ENCODE measurements at places on chromosomes 2 and 18.

DNA sequence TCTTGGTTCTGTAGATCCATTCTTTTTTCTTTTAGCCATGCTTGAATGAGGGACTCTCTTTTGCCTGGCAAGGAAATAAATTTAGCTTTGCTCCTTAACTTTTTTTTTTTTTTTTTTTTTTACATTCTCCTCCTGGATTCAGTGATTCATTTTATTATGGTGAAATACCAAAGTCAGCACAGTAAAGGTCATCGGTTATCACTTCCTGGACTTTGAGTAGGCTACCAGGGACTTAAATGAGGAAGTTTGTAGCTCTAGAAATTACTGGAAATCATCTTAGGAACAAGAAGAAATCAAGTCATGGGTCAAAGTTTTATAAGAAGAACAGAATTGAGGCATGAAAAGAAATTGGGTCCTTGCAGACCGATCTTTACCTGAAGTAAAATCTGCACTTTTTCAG, 75.0 kb downstream of the SOCS6 start:
- DNase-seq, result peak; percentile 81

DNA sequence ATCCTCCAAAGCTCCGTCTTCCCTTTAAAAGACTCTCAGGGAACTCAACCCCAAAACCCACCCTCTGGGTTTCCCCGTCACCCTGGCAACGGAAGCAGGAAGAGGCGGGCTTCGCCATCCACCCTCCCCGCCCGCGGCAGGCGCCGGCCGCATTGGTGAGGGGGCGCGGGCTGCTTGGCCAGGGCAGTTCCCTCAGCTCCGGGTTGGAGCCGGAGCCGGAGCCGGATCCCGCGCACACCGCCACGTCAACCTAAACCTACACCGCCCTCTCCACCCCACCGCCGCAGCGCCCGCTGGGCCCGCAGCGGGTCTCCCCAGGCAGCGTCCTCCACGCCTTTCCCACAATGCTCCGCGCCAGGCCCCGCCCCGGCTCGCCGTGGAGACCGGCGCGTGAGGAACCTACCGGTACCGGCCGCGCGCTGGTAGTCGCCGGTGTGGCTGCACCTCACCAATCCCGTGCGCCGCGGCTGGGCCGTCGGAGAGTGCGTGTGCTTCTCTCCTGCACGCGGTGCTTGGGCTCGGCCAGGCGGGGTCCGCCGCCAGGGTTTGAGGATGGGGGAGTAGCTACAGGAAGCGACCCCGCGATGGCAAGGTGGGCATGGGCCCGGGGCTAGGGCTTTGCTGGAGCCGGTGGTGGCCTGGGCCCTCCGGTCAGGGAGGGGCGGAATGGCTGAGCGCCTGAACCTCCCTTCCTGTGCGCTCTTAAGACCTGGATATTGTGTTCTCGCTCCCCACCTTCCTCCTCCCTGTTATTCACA, at the start of gene DNAJC10:
TSS of gene DNAJC10 (plus strand) at position 366 of the 758 bp plus-strand sequence. CDS start 1,830 bp downstream, outside the sequence.
- DNase-seq, result peak; percentile 88

DNA sequence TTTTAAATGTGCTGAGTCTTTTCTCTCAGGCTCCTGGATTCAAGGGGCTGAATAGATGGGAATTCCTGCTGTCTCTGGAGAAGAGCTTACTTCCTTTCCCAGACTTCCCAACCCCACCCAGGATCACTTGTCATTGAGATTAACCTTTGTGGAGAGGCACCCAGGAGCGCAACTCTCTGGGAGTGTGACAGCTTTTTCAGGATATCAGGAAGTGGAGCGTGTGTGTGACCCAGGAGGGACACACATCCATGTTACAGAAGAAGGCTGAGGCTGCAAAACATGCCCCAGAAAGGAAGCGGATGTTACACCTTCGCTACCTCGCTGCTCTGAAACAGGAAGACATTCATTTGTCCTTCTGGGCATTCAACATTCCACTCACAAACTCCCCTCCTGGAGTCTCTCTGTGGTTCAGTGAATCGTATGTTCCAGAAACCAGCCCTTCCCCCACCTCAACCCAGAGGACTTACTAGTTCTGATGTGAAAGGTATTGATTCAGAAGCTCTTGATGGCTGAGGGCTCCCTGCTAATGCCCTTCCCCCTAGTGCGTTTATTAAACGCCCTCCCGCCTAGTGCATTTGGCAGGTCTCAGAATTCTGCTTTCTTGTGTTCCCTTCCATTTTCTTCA, 523.9 kb downstream of the TNS1 start:
- no peak for DNase-seq

DNA sequence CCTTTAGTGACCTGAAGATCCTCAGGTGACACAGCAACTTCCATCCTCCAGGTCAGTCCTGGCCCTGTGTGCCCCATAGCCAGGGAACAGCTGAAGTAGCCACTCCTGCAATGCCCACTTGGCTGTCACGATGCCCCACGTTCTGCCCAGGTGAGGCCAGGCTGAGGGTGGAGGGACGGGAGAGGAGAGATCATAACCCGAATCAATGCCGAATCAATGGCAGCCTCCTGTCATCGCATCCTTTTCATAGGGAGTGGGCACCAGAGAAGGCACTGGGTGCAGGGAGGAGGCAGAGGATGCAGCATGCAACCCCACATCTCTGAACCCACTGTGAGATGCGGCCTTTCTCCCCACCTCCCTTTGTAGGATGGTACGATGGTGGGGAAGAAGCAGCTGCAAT, 75.3 kb upstream of the EPC2 start:
- DNase-seq, result no peak

GRCh38 chr18:57965246-57965645, 78.8 kb upstream of the NEDD4L start:
- no peak for DNase-seq

DNA sequence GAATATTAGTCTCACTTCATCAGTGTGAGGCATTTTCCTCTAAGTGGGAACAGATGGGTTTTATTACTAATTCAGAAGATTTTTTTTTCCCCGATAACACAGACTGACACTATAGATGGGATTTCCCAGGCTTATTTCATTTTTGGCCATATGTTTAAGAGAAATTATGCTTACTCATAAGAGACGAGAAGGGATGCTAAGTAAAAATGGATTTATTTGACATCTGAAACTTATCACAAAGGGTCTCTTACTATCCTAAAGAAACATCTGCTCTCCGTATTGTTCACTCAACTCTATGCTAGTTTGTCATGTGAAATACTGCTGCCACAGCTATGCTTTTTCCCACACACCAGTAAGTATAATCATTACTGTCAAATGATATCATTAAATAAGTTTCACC, 1476.3 kb downstream of the LRP1B start:
- no peak for DNase-seq

DNA sequence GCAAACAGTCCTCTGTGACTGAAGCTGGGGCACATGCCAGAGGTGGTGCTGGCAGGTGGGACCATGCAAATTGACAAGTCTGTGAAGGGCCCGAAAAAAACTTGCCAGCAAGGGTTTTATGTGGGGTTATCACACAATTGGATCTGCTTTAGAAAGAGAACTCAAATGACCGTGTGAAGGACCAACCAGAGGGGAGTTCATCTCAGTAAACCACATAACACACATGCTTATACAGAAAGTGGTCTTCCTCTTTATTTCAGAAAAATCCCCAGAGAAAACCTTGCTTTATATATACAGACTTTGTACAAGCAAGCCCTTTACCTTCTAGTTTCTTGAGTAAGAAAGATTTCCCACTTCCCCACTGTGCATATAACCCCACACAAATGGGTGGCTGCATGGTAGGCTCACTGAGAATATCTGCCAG, 46.7 kb downstream of the KIDINS220 start:
- DNase-seq, result no peak

GRCh38 chr2:229530434-229530833, 183.9 kb downstream of the DNER start:
- DNase-seq, result no peak

DNA sequence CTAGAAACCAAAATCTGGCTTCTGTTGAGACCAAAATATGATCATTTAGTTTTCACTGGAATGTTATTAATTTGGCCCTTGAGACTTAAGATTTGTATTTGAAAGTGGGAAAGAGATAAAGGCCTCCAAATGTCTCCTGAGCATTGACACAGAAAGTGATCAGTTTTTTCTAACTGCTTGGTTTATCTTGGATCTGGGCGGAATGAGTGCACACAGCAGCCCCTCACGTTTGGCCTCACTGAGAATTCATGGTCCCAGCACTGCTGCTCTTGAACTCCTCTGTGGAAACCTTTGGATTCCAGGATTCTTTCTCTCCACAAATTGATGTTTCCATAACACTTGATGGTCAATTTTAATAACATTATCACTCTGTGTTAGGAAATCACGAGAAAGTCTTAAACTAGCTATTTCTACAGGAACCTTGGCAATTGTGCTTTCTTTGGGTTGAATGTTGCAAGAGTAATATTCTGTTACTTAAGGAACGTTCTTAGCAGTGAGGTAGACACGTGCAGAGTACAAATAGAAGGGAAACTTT, 180.3 kb upstream of the BCL2L11 start:
- no peak for DNase-seq

DNA sequence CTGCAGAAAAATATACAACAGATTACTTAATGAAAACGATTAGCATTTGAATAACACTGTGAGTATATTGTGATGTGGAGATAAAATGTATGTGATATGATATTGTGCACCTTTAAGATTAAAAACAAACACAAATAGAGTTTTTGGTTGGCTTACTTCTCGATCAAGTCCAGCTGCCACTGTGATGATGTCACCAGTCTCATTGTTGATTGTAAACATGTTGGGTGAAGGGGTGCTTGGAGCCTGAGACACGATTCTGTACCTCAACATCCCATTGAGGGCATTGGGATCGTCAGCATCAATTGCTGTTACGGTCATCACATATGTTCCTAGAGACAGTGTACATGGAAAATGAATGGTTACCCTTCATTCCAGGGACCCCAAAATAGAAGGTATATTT, 174.1 kb downstream of the CDH2 start:
- DNase-seq, result no peak

DNA sequence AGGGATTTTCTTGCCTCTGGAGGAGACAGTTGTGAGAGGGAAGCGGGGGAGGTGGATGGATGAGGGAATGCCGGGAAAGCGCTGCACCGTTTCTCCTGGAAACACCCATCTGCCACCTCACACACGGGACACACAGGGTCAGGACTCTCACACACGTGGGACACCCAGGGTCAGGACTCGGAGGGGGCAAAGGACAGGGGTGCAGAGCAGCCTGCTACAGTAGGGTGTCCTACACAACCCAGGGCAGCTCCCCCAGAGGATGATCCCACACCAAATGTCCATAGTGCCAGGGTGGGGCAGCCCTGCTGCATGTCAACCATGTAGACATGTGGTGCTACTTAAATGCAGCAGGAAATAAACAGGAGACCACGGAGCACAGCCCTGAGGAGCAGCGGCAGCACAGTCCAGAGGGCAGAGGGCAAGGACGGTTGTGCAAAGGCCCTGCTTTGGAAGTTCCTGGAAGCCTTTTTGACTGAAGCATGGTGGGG, 5.1 kb downstream of the RAMP1 start:
- DNase-seq, result no peak

GRCh38 chr2:120220756-120221155, 2.4 kb downstream of the TMEM185B start:
- no peak for DNase-seq

- DNase-seq, result no peak
Observed at GRCh38 chr2:6526093-6526824, 339.4 kb downstream of the CMPK2 start.

GRCh38 chr2:226325526-226325925, 474.1 kb downstream of the IRS1 start:
- peak; percentile 11 for DNase-seq

DNA sequence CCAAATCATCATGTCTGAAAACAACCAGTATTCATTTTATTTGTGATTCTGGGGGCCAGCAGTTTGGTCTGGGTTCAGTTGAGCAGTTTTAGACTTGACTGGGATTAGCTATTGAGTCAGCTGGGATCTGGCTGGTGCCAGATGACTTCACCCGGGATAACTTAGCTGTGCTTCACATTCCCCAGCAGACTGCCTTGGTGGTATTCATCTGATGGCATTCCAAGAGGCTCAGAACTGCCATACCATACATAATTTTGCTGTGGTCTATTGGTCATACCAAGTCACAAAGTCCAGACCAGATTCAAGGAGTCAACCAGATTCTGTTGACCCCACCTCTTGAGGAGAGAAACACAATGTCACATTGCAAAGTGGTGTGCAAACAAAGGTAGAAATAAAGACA, 7.8 kb upstream of the FSHR start:
- DNase-seq, result no peak

- no peak for DNase-seq
Observed at GRCh38 chr2:51401546-51401945, 369.6 kb upstream of the NRXN1 start.

GRCh38 chr18:56217406-56217805, 421.0 kb downstream of the TXNL1 start:
- DNase-seq, result no peak

- DNase-seq, result no peak
Observed at GRCh38 chr2:15205562-15205961, 355.6 kb downstream of the NBAS start.

DNA sequence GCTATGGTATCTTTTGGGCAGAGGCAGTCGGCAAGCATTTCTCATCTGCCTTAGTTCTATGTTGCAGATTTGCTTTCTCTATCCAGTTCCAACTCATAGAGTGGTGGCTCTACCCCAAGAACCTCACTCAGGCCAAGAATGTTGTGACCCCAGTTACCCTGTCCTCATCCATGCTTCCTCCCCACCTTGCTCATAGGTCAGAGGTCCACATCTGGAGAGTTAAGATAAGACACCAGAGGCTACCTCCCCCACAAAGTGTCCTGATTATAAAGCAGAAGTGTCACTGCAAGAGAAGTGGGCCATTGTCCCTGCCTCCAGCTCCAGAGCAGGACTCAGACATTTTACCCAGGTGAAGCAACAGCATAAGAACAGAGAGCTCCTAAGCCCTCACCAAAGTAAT, 276.8 kb upstream of the CHST9 start:
- DNase-seq, result no peak

- no peak for DNase-seq
Observed at GRCh38 chr2:85734015-85734414, 19.8 kb upstream of the ATOH8 start.

GRCh38 chr18:4836141-4836540, 360.9 kb downstream of the AKAIN1 start:
- no peak for DNase-seq

GRCh38 chr18:66632756-66633155, 28.9 kb upstream of the CDH19 start:
- DNase-seq, result no peak

DNA sequence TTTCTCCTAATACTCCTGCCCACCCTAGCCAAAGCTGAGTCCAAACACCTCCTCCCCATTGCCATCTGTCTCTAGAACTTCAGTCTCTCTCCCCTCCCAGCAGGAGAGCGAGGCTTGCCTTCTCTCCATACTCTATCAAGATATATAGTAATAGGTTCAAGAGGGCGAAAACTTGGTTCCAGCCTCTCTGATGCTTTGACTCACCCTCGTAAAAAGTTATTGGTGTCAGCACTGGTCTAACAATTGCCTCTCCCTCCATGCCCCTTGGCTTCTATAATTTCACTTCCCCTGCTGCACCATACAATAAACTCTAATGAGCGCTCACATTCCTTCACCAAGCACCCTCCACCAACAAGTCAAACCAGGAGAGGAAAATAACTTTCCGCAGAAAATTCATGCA, 797.3 kb downstream of the BCL11A start:
- no peak for DNase-seq

Data from M059J (cell line).